ENCODE measurements at places on chromosomes 4 and X.

GRCh38 chr4:41175794-41176193 lies 38.5 kb downstream of the APBB2 start:
- DNase-seq: no peak

DNA sequence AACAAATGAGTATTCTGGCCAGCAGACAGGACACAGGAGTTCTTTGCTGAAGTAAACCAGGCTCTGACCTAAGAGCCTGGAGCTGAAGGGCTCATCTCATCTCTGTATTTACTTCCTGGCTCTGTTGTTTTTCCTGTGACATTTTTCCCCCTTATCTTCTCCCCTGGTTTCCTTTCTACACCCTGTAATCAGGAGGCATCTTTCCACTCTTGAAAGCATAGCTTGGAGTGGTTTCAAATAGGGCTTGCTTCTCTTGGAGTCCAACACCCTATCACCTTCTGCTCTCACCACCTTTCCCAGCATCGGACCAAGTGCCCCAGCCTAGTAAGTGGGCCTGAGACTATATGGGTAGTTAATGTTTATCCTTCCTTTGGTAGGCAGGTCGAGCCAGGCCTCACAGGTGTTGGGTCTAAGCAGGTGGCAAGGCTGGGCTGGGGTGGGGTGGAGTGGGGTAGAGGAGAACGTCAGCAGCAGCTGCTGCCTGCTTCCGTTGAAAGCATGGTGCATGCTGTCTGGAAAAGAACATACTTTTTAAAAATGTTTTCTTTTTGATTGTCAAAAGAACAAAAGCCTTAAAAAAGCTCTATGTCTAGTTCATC lies 1.2 kb downstream of the DRP2 start:
- DNase-seq: no peak

DNA sequence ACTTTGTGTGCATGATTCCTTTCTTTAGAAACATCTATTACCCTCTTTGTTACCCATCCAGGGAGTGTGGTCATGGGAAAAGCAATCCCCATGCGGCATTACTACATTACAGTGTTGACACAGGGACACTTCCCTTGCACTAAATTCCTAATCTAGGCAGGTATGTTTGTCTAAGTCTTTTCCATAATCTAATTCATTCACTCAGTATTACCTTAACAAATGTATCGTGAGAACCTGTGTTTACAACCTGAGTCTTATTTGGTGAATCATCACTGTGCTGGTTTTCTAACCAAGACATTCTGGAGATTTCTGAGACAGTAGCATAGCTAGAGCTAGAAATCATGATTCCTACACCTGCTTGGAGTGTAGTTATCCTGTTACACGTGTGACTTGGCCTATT lies 326.8 kb downstream of the BMPR1B start:
- DNase-seq: no peak

DNA sequence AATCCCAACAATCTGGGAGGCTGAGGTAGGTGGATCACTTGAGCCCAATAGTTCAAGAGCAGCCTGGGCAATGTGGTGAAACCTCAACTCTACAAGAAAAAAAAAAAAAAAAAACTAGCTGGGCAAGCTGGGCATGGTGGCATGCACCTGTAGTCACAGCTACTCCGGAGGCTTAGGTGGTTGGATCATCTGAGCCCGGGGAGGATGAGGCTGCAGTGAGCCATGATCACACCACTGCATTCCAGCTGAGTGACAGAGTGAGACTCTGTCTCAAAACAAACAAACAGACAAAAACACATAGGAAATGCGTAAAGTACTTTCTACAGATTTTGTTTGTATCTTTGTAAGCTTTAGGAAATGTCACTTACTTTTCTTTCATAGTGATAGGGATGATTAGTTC lies 307.2 kb upstream of the NR3C2 start:
- DNase-seq: no peak

DNA sequence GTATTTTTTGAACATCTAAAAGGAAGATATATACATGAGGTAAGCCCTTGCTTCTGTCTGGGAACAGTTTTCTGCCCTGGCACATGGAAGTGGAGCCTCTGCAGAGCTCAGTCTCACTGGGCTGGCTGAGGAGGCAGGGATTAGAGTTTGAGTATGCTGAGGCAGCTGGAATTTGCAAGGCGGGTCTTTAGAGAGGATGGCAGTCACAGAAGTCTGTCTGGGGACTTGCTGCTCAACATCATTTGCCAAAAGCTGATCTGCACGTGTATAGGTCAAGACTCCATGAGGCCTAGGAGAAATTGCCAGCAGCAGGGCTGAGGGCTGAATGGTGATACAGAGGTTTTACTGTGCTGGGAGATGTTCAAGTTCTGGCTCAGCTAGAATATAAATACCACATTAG lies 163.6 kb upstream of the ANK2 start:
- DNase-seq: no peak

DNA sequence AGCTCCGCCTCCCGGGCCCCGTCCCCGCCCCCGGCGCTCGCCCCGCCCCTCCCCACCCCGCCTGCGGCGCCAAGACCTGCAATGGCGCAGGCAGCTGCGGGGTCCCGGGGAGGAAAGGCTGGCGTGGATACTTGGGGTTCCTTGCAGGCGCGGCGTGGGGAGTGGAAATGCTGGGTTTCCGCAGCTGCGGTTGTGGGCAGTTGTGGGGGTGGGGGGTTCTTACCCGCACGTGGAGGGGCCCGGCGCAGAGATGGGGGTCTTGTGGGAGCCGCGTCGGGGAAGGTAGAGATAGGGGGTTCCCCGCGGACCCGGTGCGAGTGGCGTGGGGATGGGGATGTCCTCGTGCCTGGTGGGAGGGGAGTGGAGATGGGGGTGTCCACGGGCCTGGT lies 680 bp upstream of the ASMTL start:
- no peak for DNase-seq

GRCh38 chrX:152641996-152642395 lies 4.3 kb downstream of the GABRQ start:
- no peak for DNase-seq

DNA sequence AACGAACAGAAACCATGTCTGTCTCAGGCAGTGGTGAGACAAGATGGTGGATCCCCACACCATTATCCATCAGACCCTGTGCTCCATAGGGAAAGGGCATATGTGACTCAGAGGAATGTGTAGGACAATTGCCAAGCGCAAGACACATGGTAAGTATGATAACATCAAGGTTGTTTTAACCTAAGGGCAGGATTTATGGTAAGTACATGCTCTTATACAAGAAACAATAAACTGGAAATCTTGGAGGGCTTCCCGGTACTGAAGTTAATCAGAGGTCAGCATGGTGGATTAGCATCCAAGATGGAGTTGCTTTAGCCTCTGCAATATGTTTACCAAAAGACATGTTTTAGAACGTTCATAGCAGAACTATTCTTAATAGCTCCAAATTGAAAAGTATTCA lies 355.0 kb downstream of the PPP1R2C start:
- no peak for DNase-seq

Measured in COR-L47 (cell line).